ENCODE measurements at places on chromosomes 11 and 22.
A peak's percentile ranks its signal among the peaks of the same experiment; 100 is the strongest.

DNA sequence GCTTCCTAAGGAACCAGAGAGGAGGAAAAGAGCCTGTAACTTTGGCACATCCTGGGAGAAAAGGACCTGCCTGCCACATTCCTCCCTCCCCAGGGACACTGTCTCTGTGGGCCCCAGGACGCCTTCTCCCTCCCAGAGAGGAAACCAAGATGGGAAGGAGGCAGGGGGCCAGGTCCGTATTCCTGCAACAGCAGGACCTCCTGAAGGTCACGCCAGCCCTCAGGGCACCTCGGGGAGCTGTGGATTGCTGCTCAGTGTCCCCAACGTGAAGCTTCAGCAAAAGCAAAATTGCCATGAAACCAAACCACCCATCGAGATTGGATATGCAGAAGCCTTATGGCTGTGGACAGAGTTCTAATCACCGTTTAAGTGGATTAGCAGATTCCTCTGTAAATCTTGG lies 86.7 kb downstream of the ARHGAP8 start:
- DNase-seq, result no peak

DNA sequence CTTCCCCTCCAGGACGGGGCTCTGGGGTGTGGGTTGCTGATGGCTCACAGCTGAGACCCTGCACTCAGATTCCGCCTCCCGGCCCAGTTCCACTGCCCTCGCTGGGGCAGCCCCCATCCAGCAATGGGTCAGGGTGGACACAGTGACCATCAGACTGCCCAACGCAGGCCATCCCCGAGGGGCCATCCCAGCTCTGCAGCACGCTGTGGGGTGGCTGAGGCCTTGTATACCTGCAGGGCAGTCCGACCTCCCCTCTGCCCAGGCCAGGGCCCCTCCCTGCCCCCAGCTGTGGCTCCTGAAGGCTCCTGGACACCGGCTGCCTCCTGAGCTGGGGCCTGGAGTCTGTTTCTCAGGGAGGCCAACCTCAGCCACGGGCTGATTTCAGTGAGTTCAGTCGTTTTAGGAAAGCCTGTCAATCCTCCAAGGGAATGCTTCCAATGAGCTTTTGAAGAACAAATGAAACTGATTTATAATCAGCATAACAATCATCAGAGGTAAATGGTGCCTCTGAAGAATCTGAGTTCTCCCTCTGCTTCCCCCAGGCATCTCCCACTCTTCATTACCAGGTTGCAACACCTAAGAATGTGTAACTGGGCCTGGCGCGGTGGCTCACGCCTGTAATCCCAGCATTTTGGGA lies 95.1 kb downstream of the CELSR1 start:
- DNase-seq, result no peak

DNA sequence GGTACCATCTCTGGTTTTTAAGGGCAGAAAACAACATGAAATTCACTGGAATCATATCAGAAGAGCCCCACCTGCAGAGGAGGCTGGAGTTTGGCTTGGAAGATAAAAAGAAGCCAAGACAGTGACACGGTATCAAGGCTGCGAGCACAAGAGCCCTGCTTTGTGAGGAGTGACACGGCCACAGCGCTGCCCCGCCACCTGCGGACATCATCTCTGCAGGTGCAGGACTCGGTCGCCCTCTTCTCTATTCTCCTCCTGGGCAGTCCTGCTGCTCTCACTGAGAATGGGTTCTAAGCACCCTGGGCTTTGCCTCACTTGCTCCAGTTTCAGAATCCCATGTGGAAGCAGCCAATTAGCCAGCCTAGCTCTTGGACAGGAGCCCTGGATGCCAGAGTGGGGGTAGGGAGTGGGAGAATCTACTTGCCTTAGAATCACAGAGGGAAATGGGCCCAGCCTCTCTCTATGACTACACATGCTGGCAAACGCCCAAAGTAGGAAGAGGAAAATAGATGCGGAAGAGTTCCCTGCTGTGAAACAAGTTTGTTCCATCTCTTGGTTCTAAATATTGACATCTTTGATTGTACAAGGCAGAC lies 17.1 kb downstream of the APOL4 start:
- no peak for DNase-seq

DNA sequence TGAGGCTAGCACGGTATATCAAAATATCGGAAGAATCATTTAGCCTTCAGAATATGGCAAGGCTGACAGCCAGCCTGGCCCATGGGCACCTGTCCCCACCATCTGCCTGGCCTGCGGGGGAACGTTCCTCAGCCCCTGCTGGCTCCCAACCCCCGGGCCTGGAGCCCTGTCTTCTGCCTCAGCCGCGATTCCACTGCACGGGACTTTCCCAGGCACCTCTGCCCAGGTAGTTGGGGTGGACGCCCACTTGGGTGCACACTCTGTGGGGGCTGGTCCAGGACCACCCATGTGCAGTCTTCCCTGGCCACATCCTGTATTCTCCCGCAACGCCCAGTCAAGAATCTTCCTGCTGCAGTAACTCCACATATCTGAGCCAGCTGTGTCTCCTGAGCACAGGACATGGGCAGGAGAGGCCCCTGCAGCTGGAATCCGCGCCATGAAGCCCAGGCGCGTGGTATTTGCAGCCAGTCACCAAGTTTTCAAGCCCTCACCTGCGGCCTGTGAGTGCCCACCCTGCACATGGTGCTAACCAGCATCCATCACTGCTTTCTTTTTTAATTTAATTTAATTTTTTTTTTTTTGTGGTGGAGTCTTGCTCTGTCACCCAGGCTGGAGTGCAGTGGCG lies 77.9 kb downstream of the KCNQ1 start:
- no peak for DNase-seq

- no peak for DNase-seq
These were observed at the start of gene PTPRCAP for GRCh38 chr11:67437082-67437808. TSS of gene PTPRCAP (minus strand) at chr11:67437682. CDS start at chr11:67437619, 63 bp downstream.

DNA sequence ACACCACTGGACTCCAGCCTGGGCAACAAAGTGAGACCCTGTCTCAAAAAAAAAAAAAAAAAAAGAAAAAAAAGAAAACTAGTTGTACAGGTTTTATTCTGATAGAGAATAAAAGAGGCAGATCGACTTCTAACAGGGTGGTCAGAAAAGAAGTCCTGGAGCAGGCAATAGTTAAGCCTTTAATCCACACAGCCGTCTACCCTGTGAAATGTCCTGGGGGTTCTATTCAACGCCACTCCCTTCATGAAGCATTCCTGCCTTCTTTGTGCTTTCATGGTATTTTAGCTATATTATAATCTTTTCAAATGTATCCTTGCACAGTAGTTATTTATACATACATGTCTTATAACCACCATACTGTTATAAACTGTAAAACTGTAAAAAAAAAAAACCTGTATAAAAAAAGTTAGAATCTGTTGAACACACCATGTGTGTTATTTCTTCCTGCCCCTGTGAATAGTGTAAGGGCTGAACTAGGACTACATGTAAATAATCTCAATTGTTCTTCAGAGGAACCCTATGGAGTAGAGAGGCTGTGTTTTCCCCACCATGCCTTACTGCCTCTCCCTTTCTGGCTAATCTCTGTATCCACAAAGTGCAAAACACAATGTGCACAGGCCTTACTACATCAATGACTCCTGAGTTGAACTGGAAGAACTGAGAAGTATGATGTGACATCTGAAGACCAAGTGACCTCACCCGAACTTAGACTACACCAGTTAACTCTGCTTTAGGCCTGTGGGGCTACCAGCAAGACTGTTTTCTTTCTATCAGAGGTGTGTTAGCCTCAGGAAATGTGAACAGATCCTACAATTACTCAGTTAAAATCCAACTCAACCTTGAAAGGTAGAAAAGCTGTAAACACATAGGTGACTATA lies 25.3 kb downstream of the PRCP start:
- DNase-seq, result no peak

DNA sequence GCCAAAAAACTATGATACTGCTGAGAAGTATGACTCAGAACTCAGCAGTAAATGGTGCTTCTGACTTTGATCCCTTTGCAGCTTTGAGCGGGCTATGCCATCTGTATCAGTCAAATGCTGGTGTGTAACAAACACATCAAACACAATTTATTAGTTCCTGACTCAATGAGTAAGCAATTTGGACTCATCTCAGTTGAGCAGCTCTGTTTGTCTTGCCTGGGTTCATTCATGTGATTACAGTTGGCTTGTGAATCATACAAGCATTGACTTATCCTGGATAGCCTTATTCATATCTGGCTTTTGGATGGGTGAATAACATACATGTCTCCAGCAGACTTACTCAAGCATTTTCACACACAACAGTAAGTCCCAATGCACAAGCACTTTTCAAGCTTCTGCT lies 858.8 kb downstream of the METTL15 start:
- DNase-seq, result peak; percentile 16

DNA sequence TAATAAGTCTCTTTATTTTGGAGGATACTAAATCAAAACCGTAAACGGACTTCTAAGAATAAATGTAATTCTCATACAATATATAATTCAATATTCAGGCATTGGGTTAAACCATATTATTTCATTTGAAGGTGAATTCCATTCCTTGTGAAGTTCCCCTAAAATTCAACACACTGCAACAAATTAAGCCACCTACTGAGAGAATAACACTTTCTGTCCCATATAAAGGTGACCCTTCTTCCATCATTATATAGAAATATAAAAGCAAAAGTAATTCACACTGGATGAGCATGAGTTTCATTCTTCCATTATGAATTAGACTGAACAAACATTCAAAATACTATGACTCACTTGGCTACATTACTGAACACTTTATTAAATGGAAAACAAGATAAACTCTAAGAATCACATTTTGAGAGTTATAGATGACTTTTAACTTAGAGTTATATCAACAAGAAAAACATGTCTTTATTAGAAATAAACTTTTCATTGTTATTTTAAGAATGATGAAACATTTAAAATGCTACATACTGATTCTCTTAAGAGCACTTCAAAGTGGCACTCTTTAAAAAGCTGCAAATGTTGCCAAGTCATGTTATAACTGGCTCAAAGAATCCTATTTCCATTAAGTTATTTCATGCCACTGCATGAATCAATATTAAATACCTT lies 2.8 kb downstream of the SESN3 start:
- no peak for DNase-seq

- DNase-seq, result no peak
These were observed 53.6 kb downstream of the GRAMD4 start for GRCh38 chr22:46673662-46674236.

DNA sequence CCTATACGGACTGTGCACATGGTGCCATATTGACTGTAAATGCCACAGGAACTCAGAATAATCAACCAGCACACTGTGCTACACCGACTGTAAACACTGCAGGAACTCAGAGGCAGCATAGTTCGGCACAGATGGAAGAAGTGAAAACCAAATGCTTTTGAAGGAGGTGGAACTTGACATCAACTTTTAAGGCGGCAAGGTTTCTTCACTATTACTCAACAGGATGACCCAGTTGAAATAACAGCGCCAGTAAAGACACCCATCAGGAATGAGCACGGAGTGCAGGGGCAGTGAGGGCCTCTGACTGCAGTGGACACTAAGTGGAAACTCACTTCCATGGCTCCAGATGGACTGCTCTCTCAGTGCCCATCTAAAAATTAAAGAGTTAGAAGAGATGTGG lies 15.7 kb downstream of the TESMIN start:
- no peak for DNase-seq

GRCh38 chr11:12017865-12018453 lies 9.5 kb upstream of the DKK3 start:
- no peak for DNase-seq

DNA sequence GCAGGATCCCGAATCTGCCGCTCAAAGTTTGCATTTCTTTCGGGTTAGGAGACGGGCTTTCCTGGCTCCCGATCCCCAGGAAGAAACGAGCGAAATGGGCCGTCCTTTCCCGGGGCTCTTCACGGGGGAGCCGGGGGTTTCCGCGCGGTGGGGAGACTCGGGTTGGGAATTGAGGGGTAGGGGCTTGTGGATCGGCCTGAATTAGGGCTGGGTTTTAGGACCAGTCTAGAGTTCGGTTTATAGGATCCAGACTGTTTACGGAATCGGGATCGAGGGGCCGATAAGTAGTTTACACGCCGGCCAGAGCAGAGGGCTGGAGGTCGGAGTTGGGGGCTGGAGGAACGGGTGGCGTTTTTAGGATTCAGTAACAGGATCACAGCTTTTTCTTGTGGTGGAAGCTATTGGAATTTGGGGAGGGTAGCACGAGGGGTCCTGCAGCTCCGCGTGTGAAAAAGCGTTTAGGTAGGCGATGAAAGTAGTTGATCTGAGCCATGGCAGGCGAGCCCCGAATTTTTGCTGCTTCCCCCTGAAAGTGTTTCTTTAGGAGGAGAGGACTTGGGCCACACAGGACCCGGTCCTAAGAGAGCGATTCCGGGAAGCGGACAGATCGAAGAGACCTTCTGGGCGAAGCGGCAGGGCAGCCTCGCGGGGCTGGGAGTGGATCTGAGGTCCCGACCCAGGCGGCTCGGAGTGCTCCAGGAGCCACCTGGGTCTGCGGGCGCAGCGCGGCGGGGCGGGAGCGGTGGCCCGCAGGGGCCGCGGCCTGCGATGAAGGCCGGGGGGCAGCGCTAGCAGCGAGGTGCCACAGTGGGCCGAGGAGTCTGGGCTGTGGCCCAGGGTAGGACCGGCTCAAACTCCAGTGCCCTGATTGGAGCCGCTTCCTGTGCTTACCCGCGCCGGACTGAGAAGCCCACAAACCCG lies 1.6 kb downstream of the PKNOX2 start:
- DNase-seq, result no peak

- DNase-seq, result no peak
These were observed 88.6 kb downstream of the BCR start for GRCh38 chr22:23268877-23269276.

DNA sequence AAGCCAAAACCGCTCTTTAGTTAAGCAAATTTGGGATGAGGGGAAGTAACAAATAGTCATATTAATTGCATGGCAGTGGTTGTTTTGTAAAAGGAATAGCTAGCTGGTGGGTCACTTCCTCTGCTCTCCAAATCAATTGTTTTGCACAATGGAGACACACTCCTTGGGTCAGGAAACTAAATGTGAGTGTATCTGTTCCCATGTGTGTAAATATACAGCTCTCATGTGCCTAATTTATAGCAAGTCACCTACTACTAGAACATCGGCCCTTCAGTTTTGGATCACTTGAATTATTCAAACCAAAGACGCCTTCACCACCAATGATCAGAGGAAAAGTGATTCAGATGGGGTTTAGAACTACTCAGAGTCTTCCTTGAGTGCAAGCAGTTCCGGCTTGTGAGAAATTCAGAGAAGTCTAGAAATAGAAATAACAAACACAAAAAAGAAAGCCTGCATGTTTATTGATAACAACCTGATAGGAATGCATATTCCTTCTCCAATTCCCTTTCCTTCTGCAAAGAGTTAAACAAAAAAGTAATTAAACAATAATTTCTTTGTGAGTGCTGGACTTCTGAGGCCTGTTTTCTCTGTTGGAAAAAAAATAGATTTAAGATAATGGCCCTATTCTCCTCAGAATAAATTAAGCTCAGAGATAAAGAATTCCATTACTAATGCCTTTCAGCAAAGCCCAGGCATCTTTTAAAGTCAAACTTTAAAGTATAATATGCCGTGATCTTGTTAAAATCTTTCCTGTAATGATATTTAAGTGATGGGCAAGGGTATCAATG lies 100.4 kb downstream of the KIRREL3 start:
- DNase-seq, result no peak

- no peak for DNase-seq
These were observed 5.8 kb upstream of the KDM2A start for GRCh38 chr11:67113231-67113721.

- DNase-seq, result no peak
These were observed 5.4 kb upstream of the EIF3F start for GRCh38 chr11:7981619-7982157.

- DNase-seq, result no peak
These were observed 15.4 kb upstream of the CAT start for GRCh38 chr11:34423300-34423699.
